NCI-H187 treated with DMSO at 0.1 percent for 48 hours (cell line): ENCODE measurements at places on chromosomes 12 and 14.

DNA sequence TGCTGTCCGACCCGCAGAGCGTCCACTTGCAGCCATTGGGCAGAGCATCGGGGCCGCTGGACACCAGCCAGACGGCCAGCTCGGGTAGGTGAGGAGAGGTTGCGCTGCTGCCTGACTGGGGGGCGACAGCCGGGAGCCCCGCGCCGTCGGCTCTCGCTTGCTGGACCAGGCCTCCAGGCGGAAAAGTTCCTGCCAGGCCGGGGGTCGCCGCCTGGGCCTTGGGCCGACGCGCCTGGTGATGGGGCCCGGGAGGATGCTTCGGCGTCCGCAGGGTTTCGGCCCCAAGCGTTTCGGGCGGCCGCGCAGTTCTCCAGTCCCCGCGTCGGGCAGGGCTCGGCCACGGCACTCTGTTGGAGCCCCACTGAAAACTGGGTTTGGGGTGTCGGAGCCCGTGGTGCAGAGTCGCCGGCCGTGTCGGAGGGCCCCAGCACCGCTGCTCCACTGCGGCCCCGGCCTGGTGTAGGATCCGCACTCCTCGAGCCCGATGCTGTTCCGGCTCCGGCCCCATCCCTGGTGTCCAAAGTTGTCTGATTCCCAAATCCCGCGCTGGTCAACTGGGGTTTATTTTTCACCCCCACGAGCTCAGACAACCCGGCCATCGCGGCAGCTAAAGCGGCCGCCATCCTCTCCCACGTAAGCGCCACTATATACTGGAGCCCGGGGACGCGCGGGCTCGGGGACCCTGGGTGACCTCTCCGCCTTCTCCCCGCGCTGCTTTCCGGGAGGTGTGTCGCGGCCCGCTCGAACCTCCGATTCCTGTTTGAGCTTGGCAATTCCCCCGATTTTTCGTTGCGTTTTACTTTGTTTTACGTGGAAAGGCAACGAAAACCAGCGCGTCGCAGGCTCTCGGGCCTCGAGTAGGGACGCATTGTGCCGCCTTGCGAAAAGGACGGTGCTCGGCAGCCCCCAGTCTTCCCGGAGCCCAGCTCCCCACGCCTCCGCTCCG, 872 bp downstream of the VSX2 start:
- no peak for DNase-seq

- DNase-seq: no peak
Measured at GRCh38 chr12:109910969-109911348, 10.9 kb downstream of the TCHP start.

DNA sequence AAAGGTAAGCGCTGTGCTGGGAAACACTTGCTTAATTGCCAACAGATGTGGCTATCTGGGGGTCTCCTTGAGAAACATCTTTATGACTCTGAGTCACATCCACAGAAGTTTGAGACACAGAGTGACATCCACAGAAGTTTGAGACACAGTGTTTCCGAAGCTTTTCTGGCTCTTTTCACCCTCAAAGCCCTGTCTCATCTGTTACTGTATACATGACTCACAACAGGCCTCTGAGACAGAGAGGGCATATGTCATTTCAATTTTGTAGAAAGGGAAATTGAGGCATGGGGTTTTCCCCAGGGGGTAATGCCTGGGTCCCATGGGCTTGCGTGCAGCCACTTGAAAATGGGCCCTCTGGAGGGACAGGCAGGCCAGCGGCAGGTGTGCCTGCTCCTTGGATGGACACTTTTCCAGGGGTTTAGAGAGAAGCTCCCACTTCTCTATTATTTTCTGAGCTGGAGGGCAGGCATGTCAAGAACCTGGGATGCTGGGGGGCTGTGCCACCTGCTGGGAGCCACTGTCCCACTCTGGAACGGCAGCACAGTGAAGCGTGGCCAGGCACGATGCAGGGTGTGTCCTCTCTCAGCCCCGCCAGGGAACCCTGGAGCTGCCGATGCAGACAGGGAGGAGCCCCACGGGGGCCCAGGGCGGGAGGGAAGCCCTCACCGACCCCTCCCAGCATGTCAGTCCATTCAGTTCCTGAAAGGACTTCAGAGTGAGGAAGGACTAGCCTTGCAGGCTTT, 111.3 kb upstream of the FKBP4 start:
- no peak for DNase-seq

GRCh38 chr12:49790741-49791555, 37.3 kb downstream of the NCKAP5L start:
- no peak for DNase-seq

DNA sequence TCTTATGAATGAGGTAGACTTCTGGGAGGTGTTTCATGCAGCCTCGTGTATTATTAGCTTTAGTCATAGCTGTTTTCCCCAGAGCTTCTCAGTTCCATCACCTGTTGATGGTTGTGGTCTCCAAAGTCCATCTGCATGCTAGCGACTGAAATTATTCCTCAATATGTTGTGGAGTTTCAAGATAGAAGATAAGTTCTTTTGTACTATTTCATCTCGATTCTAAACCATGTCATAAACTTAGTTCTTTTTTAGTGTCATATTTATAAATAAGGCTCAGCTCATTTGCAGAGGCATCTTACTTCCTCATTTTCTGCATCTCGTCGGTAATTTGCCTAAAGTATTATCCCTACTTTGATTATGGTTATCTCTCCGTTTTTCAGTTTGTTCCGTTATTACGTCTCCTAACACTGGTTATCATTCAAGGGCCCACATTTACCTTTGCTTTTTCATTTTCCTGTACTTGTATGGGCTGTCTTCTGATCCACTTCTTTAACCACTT, 119.1 kb downstream of the ITPR2 start:
- DNase-seq: no peak

DNA sequence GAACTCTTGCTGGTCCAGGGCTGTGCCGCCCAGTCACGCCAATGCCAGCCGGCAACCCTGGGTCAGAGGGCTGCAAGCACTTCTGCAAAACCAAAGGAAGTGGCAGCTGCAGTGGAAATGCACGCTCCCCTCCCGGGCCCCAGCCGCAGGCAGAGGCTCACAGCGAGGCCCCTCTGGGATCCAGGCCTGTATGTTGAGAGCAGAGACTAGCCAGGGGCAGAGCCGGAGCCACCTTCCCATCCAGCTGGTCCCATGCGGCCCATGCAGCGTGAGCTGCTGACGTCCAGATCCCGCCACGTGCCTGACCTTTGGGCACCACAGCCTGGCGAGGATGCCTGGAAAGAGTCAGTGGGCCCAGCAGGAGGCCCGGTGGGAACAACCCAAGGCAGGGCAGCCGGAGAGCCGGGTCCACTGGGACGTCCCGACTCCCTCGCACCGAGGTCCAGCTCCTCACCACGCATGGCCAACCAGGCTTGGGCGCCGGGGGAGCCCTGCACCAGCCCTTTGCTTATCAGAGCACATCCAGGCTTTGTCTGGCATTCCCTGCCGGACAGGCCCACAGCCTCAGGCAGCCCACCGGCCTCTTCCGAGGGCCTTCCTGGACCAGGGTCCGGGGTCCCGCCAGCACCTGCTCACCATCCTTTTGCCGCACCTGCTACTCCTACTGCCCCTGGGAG, 4.3 kb downstream of the GPR132 start:
- DNase-seq: no peak

GRCh38 chr14:93317210-93317874, 15.5 kb downstream of the BTBD7 start:
- no peak for DNase-seq

DNA sequence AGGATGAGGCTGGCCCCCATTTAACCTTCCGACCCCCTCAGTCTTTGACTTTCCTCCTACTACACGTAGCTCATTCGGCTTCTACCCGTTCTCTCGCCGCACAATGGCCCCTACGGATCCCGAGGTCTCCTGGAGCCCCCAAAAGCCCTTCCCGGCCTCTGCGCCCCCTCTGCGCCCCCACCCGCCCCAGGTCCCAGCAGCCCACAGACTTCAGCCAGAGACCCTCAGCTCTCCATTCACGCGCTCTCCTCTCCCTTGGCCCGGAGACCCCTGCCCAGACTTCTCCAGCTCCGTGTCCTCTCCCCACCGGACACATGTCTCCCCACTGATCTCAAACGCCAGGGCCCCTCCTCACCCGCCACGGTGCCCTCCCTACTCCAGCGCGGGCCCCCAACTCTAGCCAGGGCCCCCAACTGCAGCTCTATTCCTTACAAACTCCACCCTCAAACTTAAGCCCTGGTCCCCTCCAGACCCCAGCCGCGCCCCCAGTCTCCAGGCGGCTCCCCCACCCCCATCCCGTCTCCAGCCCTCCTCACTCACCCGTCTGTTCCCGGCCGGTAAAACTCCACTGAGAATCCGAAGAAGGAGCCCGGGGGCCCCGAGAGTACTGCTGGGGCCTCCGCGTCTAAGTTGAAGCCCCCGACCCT, 502 bp downstream of the ITGA5 start:
- DNase-seq: no peak

DNA sequence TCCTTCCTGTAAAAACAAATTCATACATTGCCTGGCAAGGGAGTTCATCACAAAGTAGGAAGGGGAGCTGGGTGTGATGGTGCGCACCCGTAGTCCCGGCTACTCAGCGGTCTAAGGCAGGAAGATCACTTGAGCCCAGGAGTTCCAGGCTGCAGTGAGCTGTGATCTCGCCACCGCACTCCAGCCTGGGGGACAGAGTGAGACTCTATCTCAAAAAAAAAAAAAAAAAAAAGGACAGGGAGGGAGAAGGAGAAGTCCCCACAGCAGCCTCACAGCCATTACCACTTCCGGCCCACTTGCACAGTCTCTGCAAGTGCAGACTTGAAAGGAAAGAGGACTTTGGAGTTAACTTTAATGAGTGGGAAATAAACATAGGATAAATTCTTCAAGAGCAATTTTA, 121.0 kb downstream of the FBXL14 start:
- no peak for DNase-seq

GRCh38 chr14:31206536-31207286, 882 bp downstream of the HECTD1 start:
- DNase-seq: no peak

DNA sequence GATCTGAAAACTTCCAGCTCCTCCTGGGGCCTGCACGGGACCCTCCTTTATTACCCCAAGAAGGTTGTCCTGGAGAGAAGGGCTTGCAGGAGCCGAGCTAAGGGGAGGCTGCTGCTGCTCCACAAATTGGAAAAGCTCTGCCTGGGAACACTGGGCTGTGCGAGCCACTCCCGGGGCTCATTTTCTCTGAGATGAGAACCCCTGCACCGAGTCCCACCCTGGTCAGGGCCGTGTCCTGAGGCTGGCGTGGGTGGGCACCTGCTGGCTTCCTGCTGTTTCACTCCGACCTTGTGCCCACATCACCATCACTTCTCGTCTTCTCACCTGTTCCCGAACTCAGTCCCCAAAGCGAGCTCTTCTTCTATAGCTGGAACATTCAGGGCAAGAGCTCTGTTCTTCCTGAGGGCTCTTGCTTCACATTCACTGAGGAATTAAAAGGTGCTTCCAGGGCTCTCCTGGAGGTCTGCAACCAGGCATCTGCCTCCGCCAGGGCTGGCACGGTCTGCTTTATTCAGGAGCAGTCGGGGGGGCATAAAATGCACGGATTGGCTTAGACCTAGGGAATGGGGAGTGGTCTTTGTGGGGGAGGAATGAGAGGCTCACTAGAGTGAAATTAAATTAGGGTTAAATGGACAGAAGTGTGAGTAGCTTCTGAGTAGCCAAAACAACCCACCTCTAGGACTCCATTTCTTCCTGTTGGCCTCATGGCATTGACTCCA, 98.5 kb downstream of the ADGRD1 start:
- no peak for DNase-seq
